GM18507 (cell line): ENCODE measurements at places on chromosomes 16 and 17.

DNA sequence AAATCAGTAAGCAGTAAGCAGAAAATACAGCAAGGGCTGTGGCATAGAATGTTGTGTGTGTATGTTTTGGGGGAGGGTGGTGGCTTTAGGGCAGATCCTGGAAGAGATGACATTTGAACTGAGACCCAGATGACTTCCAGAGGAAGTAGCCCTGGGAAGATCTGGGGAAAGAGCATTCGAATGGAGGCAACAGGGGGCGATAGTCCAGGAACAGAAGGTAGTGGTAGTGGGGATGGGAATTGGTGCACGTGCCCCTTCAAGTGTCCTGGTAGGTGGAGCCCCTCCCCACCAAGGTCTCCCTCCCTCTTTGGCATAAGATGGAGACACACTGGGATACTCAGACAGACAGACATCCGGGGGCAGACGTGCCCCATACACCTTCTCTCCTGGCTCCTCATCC is 14.1 kb downstream of the ARHGEF15 start:
- no peak for DNase-seq

GRCh38 chr17:1322480-1322879 is 43.0 kb downstream of the TRARG1 start:
- no peak for DNase-seq

- DNase-seq = no peak
Measured at GRCh38 chr16:31507617-31507928, 618 bp downstream of the RUSF1 start.

DNA sequence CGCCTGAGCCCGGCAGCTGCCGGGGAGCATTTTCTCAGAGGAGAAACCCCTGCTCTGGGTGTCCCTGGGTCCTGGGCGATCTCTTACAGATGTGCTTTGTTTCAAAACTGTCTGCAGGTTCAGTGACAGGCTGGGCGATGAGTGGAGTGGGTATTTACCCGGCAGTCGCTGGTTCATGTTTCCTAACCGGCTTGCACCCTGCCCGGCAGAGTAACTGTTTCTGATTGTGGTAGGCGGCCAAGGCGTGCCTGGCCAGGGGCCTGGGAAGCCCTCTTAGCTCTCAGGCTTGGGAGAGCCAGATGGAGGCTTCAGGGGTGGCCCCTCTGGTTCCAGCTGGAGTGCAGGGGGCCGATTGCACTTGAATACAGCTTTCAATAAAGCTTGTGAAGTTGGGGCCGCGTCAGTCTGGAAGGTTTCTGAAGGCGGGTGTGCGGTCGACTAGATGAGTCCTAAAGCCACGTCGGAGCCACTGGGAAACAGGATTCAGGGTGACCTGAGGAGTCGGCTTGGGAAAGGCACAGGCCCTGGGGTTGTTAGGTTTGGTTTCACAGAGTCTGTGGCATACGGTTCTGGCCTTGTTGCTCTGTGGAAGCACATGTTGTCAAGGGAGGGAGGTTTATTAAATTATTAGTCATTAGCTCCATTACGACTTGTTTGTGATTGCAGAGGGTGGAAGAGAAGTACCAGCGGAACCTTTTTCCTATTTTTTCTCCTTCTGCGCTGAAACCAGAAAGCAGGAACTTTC is 1.4 kb downstream of the BAIAP2 start:
- no peak for DNase-seq

DNA sequence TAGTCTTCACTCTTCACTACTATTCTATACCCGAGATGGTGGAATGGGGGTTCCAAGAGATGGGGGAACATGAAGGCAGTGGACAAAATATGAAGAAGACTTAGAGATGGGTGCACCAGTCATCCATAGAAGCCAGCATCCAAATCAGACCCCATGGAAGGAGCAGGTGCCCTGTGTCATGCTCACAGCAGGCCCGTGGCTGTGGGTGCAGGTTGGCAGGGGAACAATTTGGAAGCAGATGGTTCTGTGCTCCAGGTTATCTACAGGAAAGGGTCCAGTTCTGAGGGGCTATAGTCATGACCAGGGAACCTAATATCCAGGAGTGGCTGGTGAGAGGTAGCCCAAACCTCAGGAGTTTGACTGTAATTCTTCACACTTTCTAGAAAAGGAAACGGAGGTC is 9.6 kb upstream of the LPCAT2 start:
- DNase-seq = no peak

- no peak for DNase-seq
Measured at GRCh38 chr17:72715906-72716572, 376.4 kb downstream of the SLC39A11 start.

DNA sequence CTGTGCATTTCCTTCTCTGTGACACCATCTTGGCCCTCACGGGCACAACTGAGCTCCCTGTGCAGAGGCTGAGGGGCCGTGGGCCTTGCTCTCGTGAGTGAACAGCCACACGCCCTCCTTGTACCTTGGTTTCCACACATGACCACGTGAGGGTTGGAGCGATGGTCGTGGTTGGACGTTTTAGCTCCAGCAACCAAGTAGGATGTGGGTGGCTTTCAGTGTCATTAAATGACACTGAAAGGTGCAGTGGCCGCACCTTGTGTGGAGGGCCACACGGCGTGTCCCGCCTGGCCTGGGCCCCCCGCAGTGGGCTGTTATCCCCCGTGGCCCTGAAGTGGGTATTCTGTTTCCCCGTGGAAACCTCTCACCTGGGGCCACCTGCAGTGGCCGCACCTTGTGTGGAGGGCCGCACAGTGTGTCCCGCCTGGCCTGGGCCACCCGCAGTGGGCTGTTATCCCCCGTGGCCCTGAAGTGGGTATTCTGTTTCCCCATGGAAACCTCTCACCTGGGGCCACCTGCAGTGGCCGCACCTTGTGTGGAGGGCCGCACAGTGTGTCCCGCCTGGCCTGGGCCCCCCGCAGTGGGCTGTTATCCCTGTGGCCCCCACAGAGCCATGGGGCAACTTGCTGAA is 28.2 kb downstream of the ACSF3 start:
- DNase-seq = no peak

DNA sequence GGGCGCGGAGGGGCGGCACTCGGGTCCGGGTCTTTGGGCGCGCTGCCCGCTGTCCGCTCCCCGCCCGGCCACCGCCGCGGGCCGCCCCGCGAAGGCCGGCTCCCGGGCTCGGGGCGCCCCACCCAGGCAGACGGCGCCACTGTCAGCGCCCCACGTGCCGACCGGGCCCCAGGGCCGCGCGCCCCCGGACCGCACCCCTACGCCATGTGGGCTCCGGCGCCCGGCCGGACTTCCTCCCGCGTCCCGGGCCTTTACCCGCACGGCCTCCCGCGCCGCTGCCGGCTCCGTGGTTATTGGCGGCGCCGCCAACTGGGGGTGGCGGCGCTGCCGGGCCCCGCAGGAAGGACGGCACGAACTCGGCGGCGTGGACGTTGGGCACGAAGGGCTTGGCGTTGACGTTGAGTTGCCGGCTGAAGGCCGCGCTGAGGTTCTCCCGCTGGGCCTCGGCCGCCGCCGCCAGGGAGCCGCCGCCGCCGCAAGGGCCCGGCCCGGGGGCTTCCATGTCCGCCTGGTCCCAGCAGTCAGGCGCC is 577 bp downstream of the GSPT1 start:
- DNase-seq = no peak

DNA sequence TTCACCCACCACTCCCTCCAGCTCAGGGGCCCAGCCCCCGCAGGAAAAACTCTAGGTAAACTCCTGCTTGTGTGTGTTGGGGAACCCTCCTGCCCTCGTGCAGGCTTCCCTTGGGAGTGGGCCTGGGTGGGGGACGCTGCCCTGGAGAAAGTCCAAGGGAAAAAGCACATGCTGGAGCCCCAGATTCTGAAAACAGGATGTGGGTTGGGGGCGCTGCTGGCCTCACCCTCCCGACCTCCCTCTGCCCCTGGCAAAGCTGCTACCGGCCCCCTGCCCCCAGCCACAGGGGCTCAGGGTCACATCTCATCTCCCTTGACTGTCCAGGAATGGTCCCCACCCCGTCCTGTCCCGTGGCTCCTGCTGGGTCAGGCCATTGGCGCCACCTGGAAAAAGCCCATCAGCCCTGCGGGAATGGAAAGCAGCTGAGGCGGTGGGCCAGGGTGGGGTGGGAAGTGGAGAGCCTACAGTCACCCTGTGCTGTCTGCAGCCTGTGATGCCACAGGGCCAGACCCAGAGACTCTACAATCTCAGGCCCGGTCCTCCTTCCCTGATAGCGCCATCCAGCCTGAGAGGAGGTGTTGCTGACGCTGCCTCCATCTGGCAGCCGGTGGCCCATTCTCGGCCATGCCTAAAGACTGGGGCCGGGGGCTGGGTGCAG is 2.5 kb upstream of the GJD3 start:
- DNase-seq = no peak

GRCh38 chr16:55272744-55273143 is 51.3 kb upstream of the IRX6 start:
- DNase-seq = no peak

DNA sequence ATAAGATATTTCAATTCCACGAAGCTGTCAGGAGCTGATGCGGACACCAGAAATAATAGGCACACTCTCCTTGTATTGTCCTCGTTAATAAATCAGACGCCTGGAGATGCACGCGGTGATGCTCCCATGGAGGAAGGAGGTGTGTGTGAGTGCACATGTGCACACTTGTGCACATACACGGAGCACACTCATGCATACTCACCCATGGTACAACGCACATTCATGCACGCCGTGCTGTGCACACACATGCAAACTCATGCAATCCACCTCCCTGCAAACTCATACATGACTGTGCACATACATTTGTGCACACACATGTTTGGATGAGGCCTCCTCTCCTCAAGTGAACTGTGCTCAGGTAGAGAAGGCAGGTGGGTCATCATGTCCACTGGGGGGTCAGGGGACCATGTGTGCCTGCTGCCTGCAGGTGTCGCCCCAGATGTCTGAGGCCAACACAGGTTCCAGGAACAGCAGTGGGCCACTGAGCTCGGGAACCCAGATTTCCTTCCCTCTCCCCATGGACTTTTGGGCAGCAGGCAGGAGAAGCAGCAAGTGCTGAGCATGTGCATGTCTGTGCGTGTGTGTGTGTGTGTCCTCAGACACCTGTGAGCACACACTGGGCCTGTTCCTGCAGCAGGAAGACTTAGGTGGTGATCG is 165.3 kb downstream of the SDK2 start:
- no peak for DNase-seq

- DNase-seq = no peak
Measured at GRCh38 chr16:54488729-54489128, 202.1 kb upstream of the IRX3 start.

DNA sequence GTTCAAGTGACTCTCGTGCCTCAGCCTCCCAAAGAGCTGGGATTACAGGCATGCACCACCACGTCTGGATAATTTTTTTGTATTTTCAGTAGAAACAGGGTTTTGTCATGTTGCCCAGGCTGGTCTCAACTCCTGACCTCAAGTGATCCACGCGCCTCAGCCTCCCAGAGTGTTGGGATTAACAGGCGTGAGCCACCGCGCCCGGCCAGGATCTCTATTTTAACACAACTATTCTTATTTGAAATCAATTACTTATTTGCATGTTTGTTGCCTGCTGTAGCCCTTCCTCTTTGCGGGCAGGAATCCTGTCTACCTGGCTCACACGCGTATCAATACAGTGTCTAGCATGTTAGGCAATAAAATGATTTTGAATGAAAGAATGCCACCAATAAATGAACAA is 818 bp upstream of the CNEP1R1 start:
- DNase-seq = no peak

DNA sequence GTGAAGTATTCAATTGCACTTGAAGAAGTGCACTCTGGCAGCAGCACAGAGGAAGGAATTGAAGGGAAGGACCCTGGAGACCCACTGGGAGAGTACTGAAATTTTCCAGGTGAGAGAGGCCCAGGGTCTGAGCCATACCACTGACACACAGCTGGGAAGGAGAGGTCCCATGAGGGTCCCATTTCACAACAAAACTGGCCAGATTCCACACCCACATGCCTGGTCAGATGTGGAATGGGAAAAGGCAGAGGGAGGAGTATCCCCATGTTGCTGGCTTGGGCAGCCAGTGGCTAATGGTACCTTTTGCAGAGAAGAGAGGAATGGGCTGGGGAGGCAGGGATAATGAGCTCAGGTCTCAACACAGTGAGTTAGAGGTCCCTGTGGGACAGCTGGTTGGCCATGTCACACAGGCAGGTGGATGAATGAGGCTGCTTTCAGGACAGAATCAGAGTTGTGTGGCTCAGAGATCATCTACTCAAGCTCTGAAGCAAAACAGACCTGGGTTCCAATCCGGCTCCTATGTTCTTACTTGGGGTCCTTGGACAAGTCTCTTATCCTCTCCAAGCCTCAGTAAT is 26.2 kb upstream of the NGFR start:
- DNase-seq = no peak

GRCh38 chr17:30506481-30506880 is 29.3 kb downstream of the GOSR1 start:
- DNase-seq = no peak
